ENCODE measurements at places on chromosomes 7 and 10.

GRCh38 chr7:24419511-24419910, 135.5 kb downstream of the NPY start:
- DNase-seq: no peak

DNA sequence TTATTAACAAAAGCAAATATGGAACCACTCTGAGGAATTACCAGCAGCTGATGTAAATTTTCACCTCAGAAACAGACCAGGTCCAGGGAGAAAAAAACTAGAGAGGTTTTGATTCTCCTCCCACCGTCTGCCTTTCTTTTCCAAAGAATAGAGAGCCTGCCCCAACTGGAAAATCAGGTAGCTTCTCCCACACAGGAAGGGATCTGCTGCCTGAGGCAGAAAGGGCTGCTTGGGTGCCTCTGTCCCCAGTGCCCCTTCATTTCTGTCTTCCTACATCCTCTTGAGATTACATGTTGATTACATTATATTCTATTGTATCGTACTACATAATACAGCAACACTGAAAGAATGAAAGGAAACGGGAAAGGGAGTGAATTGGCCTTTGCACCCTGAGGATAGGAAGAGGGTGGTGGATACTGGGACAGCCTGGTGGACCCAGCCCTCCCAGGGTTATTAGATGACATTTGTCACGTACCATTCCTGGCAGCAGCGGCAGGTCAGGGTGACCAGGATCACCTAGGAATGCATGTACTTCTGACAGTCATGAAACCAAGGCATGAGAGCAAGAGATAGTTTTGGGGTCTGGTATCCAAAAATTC, 8.9 kb downstream of the ST8SIA6 start:
- DNase-seq: no peak

- DNase-seq: no peak
These were observed 4.8 kb upstream of the CPXM2 start for GRCh38 chr10:123896246-123896927.

GRCh38 chr7:133195868-133196267, 57.0 kb upstream of the EXOC4 start:
- no peak for DNase-seq

GRCh38 chr7:132083537-132084123, 492.6 kb downstream of the PLXNA4 start:
- DNase-seq: no peak

GRCh38 chr10:72740528-72740927, 48.6 kb downstream of the MCU start:
- no peak for DNase-seq

- no peak for DNase-seq
These were observed 406 bp downstream of the SYNPO2L start for GRCh38 chr10:73655257-73655989.

GRCh38 chr7:133344275-133344674, 91.4 kb downstream of the EXOC4 start:
- no peak for DNase-seq

DNA sequence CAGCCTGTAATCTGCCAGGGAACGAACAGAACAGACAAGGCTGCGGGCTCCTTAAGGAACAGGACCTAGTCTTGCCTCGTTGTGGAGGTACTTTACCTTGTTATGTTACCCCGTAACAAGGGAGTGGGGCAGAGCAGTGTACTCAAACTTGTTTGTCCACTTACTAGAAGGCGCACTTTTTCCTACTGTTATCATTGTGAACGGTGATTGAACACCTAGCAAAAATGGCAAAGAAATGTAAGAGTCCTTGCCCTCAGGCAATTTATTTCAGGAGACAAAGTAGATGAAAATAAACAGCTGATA, 620 bp upstream of the IMPDH1 start:
- DNase-seq: no peak

DNA sequence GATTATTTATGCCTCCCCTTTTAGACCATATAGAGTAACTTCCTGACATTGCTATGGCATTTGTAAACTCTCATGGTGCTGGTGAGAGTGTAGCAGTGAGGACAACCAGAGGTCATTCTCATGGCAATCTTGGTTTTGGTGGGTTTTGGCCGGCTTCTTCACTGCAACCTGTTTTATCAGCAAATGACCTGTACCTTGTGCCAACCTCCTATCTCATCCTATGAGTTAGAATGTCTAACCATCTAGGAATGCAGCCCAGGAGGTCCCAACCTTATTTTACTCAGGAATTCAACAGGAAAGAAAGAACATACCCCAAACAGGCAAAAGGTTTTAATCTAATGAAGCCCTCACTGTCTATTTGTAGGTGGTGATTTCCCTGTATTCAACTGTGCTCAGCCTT, 205.4 kb upstream of the YAE1 start:
- DNase-seq: no peak

- no peak for DNase-seq
These were observed 403.2 kb upstream of the MGMT start for GRCh38 chr10:129063877-129064276.

DNA sequence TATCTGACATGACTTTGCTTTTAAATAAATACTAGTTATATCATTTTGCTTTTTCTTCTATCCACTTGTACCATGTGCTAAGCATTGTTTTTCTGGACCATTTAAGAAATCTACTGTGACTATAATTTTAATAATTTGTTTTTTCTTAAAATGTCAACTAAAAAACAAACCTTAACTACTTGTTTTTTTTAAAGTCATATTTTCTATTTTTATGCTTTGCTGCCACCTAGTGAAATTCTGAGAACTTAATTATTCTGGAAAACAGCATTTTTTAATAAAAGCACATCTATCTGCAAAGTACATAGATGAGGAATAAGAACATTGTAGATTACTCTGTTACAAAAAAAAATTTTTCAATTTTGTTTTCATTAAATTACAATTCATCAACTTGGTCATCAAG, 47.4 kb downstream of the ORC5 start:
- no peak for DNase-seq

DNA sequence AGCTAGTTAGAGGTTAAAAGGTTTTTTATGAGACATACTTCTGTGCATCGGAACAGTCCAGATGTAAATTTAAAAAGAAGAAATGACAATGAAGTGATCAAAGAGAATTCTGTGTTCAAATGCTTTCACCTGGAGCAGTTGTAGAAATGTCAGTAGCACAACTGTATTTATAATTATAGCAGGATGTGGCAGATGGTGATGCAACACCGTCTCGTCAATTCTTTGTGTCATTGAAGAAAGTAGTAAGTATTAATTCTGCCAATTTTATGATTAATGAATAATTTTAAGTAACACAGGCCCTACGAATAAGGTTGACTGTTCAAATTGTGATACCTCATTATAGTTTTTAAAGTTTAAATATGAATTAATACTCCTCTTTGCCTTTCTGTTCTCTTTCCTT, 171.1 kb downstream of the ADK start:
- DNase-seq: no peak

DNA sequence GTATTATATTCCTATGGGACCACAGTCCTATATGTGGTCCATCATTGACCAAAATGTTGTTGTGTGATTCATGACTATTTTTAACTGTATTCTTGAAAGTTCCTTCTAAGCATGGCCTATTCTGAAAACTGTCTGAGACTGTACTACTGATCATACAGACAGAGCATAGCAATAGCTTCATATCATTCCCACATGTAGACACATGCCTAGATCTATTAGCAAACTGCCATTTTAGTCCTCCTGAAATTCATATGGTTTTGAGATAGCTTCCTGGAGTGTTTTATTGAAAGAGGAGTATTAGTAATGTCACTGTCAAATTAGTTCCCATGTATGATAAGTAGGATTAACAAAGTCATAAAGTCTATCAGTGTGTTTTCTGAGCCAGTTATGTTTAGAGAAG, 157.5 kb downstream of the BMPER start:
- DNase-seq: no peak

- DNase-seq: no peak
These were observed 18.9 kb upstream of the NRBF2 start for GRCh38 chr10:63114031-63114814.

- no peak for DNase-seq
These were observed 833.8 kb upstream of the KCND2 start for GRCh38 chr7:119439192-119439591.

DNA sequence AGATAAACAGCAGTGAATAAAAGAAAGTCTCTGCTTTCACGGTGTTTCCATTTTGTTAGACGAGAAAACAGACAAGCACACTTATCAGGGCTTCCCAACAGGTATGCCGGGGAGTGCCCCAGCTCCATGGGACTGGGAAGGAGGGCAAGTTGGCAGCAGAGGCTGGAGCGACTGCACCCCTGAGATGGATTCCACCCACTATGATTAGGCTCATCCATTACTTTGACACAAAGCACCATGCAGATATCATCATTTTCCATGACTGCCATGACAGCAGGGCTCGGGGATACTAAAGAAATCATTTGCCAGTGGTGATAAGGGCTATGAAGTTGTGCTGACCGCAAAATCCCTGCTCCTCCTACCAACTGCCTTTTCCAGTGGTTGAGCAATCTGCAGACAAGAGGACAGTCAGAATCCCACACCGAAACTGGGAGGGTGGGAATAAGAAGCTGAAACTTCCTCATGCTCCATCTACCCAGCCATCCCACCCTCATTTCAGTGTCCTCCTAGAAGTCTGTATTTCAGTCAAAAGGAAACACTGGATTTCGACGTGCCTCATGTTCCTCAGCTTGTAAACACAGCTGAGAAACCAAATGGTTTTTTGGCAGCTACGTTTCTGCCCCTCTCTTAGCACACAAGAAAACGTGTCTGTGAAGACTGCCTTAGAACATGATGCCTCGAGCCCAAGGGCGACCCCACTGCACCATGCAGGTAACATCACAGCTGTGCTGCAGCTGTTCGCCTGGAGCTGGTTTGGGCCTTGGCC, 15.5 kb downstream of the CREB3L2 start:
- DNase-seq: no peak

GRCh38 chr10:70509757-70510147, 31.2 kb downstream of the PALD1 start:
- DNase-seq: no peak

GRCh38 chr7:129166745-129167144, 21.7 kb upstream of the SMO start:
- no peak for DNase-seq

DNA sequence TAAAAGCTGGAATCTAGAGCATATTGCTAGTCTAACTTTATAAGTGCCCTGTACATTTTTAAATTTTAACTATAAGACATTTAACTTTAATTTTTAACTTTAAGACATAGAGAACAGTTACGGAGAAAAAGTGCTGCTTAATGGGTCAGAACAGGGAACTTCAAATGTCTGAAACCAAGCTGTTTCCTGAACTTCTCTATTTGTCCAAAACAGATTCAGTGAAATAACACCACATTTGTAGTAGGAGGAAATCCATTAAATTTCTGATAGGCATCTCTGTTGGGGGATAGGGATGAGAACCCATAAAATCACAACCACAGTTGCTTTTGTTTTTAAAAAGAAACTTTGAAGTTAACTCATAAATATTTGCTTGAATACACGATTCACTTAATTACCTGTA, 170.8 kb upstream of the ANK3 start:
- no peak for DNase-seq

GRCh38 chr7:116598278-116598677, 73.4 kb downstream of the CAV1 start:
- no peak for DNase-seq

DNA sequence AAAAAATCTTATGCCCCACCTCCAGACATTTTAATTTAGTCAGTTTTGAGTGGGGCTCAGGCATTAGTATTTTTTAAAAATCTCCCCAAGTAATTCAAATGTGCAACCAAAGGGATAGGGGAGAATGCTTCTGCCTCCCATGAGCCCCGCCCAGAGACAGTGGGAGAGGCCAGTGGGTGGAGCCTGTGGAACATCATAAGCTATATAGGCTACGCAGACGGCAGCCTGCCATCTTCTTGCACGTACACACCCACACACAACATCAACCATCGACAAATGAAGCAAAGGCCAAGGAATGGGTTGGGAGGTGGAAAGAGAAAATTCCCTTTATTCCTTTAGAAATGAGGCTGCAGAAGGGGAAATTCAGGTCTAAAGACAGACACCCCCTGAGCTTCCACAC, 25.2 kb downstream of the CREB3L2 start:
- no peak for DNase-seq

DNA sequence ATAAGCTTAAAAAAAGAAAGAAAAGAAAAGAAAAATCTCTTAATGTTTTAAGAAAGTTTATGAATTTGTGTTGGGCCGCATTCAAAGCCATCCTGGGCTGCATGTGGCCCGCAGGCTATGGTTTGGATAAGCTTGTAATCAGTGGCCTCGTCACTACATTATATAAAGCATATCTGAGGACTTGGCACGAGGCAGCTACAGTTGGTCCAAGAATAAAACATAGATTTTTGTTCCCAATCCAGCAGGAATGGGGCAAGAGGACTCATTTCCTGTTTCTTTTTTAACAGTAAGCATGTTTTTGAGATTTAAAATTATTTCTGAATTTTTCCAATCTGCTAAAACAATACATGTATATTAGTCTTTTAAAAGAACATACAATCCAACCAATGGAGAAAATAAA, 28.6 kb downstream of the MCM10 start:
- no peak for DNase-seq

DNA sequence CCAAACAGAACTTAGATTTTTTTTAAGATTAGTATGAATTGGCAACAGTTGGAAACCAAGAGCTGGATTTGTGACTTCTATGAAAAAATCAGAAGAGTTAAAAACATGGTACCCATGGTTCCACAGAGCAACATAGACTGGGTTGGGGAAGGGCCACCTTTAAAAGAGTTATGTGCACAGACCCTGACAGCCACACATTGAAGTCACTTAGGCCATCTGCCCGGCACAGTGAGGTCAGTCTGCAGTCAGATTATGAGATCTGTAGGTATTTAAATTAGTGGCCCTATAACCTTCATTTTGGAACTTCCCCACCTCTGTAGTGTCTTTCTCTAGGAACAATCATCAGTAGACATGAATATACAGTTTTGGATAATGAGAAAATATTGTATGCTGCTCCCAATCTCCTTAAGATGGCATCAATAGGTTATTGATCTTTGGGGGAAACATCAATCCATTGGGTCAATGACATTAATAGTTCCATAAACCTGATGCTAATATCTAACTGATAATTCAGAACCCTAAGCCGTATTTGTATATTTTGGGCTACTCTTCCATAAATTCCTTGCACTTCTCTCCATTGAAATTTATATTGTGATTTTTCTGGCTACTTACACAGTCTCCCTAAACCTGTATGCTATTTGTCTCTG, 7.0 kb downstream of the ANKRD1 start:
- DNase-seq: no peak

- DNase-seq: no peak
These were observed 489.7 kb upstream of the CELF2 start for GRCh38 chr10:10527861-10528562.

Measured in stimulated activated CD4-positive, alpha-beta T cell treated with anti-CD3 and anti-CD28 coated beads, Interleukin-1b, Interleukin-23, amount 100 ng/mL, for 1 hour (primary cell).